ENCODE measurements at places on chromosomes 2 and 18.

DNA sequence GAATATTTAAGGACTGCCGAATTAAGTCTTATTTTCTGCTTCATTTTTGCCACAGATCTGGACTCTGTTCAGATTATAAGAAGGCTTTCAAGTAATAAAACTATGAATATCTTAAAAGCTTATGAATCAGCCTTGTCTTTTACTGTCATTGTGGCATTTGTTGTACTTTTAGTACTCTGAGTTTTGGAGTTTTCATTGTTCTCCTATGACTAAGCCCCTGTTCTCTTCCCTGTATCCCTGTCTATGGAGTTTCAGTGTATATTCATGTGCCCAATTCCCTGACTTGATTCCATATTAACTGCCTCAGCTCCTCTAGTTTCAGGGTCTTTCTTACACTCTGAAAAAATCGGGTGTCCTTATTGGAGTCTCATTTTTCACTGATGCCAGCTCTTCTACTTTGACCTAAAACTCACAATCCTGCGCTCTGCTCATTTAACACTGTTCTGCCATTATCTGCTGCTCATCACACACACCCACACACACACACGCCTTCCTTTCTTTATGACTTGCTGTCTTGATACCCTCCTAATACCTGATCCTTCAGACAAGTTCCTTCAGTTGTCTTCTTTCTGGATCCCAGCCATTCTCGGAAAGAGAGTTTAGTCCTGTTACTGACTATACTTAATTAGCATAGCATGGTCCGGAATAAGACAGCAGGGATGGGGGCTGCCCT lies 511.8 kb downstream of the CPS1 start:
- DNase-seq: no peak

GRCh38 chr2:134774786-134775641 lies 56.2 kb upstream of the TMEM163 start:
- no peak for DNase-seq

DNA sequence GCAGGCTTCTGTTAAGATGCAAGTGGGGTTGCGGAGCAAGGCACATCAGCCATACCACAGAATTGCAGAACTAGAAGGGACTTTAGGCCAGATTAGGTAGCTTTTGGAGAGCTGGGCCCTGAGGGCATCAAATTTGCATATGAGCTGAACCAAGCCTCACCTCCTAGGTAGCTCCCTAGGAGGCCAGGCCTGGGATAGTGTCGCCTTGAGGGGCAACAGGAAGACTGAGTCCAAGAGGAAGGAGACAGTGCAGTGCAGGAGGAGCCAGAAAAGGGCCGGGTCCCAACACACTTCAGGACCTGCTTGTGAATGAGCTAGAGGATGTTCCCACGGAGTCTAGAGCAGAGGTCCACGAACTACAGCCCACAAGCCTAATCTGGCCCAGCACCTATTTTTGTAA lies 98.7 kb downstream of the MAPK4 start:
- DNase-seq: no peak

DNA sequence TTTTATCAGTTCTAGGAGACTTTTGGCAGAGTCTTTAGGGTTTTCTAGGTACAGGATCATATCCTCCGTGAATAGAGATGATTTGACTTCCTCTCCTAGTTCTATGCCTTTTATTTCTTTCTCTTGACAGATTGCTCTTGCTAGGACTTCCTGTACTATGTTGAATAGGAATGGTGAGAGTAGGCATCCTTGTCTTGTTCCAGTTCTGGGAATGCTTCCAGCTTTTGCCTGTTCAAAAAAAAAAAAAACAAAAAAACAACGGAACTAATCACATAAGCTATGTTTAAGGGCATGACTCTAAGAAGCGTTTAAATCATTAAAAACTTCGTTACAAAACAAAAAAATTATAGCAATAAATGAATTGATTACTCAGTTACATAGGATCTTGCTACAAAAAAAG lies 145.7 kb downstream of the NUP35 start:
- no peak for DNase-seq

- DNase-seq: no peak
These were observed 35.0 kb downstream of the CERKL start for GRCh38 chr2:181621779-181622490.

- DNase-seq: no peak
These were observed 427.7 kb downstream of the METTL4 start for GRCh38 chr18:2143636-2144035.

DNA sequence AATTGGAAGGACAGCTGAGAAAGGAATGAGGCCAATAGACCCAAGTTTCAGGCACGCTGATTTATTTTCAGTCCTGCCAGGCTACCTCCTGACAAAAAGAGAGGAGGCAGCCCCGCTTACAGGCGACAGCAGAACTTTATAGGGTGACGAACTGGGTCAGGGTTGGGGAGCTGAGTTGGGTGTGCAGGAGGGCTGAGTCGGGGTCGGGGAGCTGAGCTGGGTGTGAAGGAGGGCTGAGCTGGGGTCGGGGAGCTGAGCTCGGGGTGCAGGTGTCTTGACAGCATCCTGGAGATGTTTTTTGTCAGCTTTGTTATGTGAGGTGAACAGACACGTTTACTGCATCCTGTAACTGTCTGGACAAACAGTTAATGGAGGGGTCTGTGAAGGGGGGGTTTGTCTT lies 342.2 kb downstream of the ADCYAP1 start:
- no peak for DNase-seq

GRCh38 chr2:38230756-38231155 lies 146.3 kb downstream of the ATL2 start:
- DNase-seq: no peak

GRCh38 chr18:6055711-6056110 lies 160.4 kb upstream of the TMEM200C start:
- no peak for DNase-seq

DNA sequence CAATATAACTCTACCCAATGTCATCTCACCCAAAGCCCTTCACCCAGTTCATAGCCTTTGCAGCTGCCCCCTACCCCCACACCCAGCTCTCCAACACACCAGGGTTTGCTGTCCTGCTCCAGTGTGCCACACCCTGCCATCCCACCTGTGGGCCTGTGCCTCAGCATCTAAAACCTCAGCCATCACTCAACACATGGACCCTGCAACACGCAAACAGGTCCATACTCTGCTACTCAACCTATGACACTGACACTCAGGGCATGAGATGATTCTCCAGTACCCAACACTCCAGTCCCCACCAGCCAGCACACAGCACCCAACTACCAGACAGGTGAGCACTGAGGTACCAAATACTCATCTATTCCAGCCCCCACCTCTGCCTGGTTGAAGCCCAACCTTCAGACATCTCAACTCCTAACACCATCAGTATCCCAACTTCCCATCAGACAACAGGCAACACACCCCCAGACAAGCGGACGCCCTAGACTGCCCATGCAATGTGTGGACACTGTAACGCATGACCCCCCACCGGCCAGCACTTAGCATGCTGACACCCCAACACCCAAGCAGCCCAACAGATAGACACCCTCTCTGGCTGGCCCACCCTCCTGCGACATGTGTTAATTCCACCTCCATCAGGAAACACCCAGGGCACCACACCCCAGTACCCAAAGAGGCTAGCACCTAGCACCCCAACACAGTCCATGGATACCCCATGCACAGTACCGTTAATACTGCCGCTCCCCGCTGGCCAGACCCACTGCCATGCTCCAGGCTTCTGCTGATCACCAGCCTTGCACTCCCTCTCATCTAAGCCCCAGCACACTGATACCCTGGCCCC lies 25.0 kb downstream of the ZAP70 start:
- DNase-seq: no peak

GRCh38 chr18:43735570-43735969 lies 458.3 kb upstream of the SYT4 start:
- no peak for DNase-seq

GRCh38 chr2:176140513-176141317 lies 10.6 kb upstream of the HOXD4 start:
- DNase-seq: peak; percentile 45

DNA sequence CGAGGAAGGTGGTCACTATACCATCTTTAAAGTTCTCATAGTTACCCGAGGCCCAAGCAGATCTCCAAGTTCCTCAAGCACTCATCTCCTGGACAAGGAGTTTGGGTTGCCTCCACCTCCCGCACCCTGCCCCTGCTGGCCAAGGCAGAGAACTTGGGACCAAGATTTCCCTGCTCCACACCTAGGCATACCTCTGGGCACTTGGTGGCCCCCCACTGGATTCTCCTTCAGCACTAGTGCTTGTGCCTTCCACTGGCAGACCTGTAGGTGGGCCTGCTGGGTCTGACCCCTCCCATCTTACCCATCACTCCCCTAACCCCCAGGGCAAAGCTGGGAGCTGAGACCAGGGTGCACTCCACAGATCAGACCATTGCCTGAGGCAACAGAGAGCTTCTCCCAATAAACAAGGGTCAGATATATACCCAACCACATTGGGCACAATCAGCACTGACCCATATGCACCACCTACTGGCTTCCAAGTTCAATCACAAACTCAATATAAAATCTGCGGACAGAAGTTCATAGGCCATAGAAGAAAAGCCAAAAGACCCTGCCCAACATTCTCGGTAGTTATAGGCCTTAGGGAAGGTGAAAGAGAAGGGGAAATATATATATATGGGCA lies 244.2 kb downstream of the EXOC6B start:
- DNase-seq: no peak

- DNase-seq: no peak
These were observed 234.0 kb downstream of the GBX2 start for GRCh38 chr2:235934059-235934773.

- no peak for DNase-seq
These were observed 81.0 kb downstream of the TPO start for GRCh38 chr2:1494257-1494656.

DNA sequence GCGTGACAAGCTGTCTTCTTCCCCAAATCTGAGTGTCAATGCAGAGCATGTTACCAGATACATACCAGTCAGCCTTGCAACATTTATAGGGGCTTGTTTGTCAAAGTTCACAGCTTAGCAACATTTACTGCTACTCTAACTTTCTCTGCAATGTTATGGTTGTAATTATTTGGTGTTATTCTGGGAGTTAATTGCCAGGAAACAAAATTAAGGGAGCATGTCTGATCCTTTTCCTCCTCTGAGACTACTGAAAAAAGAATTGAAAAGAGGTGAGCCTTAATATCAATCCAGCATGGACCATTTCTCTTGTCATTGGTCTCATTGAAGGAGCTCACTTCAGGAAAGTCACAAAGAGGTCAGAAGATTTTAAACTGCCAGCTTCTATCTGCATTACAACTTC lies 465.6 kb upstream of the LINC00305 start:
- no peak for DNase-seq

DNA sequence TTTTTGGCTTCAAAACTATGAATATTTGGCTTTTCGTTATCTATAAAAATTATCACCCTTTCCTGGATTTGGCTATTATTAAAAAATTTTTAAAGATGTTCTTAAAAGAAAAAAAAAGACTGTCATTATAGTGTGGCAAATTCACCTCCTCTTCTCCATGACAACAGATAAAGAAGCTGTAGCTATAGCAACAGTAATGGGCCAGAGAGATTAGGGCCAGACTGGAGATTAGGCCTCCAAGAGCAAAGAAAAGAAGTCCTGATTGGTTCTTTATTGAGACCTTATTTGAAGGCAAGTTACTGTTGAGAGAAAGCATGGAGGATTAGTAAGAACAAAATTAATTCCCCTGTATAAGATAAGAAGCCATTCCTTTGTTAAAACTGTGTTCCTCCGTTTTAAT lies 812.5 kb downstream of the DCC start:
- DNase-seq: no peak

- DNase-seq: no peak
These were observed 63.6 kb downstream of the ASXL2 start for GRCh38 chr2:25814681-25815080.

DNA sequence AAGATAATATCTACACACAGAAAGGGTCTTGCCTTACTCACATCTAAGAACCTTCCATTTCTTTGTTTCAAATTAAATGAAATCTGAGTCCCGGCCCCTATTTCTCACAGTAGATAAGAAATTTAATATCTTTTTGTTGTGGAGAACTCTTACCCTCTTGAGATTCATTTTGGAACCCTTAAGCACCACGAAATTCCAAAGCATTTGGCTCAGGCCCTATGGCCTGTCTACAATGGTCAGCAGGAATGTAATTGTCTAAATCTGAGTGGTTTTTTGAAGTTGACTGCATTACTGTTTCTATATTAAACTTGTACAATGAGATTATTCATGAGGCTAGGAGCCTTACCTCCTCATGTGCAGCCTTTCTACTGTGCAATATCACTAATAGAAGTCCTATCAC lies 723.3 kb downstream of the TSN start:
- no peak for DNase-seq

GRCh38 chr2:76197842-76198448 lies 487.2 kb upstream of the GCFC2 start:
- DNase-seq: no peak

GRCh38 chr2:24972315-24972961 lies 683 bp upstream of the DNAJC27 start:
- DNase-seq: peak; percentile 26

DNA sequence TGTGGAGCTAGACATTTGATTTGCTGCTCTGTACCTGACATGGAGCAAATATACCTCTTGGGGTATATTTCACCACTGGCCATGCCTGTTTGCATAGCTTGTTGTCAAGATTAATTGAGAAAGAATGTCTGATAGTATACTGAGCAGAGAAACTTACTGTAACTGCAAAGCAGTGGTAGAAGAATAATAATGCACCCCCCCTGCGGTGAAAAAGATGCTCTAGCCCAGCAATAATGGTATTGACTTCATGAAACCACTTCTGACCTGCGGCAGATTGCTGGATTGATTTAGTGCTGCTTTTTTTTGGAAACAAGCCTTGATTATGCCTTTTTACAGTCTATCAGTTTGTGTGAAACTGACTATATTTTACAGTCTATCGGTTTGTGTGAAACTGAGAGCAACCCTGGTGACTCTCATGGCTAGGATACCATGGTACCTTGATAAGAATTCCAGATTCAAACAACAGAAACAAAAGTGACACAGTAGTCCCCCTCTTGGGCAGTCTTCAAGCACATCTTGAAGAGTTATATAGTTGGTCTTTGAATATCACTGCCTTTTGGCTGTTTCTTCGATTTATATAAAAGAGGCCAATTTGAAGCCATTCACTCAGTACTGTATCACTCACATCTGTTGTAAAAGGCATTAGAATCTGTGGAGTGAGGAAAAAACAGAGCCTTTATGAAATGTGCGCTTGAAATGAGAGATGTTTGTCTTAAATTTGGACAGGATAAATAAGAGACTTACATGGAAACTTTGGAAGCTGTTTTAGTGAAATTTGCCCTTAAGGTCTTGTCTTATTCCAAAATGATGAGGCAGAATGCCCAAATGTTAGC lies 102.5 kb downstream of the FMNL2 start:
- no peak for DNase-seq

DNA sequence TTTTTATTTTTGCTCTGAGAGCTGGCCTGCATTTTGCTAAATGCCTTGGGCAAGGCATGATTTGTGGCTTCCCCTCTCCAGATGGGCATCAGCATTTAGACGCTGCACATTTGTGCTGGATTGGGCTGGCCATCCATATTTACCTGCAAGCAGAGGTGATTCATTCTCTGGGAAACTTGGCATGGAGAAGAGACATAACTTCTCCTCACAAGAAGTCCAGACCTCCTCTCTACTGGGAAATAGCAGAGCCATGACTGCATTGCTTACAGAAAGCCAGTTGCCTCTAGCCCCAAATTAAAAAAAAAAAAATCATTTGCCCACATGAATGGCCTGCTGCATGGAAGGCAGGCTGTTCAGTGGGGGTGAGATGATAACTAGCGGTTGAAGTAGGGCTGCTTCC lies 120.1 kb downstream of the ACTR3 start:
- DNase-seq: no peak

Measured in T-helper 2 cell (primary cell).